GM19239 (cell line): ENCODE measurements at places on chromosomes 3 and 15.

- DNase-seq, result no peak
These were observed 114.5 kb upstream of the GADL1 start for GRCh38 chr3:31008994-31009393.

DNA sequence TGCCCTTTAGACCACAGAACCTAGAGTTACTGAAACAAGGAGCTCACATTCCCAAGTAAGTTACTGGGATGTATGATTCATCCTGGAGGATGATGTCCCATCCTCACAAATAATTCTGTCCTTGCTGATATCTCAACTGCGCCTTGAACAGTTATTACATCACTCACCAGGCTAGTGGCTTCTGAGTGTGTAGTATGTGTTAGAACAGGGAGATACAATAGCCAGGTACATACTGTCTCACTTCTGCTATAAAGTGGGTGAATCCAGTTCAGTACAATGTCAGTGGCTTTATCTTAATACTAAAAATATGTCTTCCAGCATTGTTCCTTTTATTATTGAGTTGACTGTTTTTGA lies 483.2 kb upstream of the FRG2C start:
- DNase-seq, result no peak

DNA sequence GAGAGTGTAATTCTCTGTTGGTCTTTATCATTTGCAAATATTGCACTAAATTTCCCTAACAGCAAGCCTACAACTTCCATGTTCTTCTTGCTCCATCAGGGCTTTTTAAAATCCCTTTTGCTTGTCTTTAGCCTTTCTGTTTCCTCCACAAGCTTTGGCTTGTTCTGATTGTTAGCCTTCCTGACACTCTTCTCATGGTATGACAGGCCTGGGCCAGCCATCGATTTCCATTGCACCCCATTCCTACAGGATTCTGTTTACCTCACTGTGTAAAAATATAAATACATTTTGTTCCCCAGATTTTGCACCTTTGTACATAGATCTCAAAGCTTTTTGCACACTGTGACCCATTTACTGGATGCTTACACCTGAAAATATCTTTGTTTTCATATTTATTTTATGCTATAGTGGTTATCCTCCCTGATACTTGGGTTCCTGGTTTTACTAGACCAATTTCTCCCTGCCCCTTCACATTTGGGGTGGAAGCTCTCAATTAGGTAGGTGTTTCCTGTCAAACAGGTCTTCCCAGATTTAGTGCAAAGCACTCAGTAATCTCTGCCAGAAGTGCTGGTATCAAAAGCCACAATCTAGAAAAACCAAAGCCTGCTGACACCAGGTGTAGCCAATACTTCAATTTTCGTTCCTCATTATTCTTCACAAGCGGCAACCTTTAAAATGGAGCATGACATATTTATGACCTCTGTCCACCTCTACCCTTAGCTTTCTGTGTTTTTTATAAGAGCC lies 57.9 kb upstream of the PPP2R3A start:
- DNase-seq, result no peak

DNA sequence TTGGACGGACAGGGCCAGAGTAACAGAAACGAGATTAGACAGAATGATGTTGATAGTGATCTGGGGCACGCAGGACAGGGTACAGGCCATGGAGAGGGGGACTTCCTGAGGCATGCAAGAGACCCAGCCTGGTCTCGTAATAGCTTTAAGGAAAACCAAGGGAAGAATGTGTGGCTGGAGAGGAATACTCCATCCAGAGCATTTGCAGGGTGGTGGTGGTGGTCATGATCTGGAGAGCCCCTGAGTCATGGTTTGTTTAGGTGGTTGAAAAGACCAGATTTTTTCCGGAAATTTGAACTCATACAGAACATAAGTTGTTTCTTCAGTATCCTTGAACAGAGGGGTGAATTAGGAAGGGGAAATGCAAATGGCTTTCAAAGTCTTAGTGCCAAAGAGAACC lies 138.5 kb downstream of the DUT start:
- no peak for DNase-seq

GRCh38 chr3:52020796-52021195 lies 25.1 kb upstream of the RPL29 start:
- no peak for DNase-seq

- no peak for DNase-seq
These were observed 4.4 kb upstream of the CA12 start for GRCh38 chr15:63385911-63386531.

DNA sequence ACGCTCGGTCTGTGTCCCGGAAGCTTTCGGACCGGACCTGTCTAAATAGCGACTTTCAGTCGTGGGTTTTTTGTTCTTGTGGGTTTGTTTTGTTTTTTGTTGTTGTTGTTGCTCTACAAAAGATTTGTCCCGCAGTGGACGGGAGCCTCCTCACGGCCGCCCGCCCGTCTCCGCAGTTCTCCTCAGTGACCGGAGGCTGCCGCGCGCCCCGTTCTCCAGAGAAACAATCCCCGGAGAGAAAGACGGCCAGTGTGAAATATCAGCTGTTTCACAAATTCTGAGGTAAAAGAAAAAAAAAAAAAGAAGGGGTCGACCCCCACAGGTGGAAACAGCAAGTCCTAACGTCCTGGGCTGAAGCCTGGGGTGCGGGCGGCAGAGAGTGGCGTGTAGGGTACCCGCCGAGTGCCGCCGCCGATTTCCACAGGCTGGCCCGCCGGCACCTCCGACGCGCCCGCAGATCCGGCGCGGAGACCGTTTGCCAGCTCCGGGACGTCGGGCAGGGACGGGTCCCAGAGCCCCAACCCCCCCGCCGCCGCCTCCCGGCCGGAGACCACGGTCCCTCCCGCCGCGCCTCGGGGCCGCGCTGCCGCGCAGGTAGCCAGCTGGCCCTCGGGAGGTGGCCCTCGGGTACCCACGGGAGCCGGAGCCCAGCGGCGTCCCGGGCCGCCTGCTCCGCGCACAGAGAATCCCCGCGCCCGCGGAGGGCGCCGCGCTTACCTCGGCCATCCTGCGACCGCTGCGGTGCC lies 478 bp downstream of the BNC1 start:
- DNase-seq, result no peak

GRCh38 chr3:114154321-114154821 lies 24.5 kb downstream of the DRD3 start:
- no peak for DNase-seq

- DNase-seq, result peak; percentile 59
These were observed 7.5 kb upstream of the PGPEP1L start for GRCh38 chr15:99014803-99015697.
